ENCODE measurements at places on chromosomes 5 and 9.
A peak's percentile ranks its signal among the peaks of the same experiment; 100 is the strongest.

GRCh38 chr9:14645648-14646047 lies 47.6 kb downstream of the ZDHHC21 start:
- no peak for DNase-seq

DNA sequence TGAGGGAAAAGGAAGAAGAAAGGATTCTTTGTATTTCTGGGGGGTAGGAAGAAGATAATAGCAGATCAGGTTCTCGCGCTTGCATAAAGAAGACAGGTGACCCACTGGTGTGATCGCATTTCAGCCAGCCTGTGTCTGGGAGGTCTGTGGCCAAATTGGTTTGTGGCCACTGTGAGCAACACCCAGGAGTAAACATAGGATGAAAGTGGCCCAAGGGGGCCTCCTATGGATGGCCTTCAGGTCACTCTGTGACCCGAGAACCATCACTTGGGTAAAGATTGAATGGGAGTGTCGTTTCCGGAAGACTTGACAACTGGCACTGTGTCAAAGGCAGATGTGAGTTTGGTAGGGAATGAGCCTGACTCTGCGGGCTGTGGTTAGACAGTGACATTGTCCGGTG lies 34.2 kb downstream of the RAI14 start:
- DNase-seq: no peak

GRCh38 chr9:18260521-18260920 lies 213.4 kb upstream of the ADAMTSL1 start:
- no peak for DNase-seq

- no peak for DNase-seq
These were observed 112.5 kb upstream of the SLIT3 start for GRCh38 chr5:169413416-169413815.

DNA sequence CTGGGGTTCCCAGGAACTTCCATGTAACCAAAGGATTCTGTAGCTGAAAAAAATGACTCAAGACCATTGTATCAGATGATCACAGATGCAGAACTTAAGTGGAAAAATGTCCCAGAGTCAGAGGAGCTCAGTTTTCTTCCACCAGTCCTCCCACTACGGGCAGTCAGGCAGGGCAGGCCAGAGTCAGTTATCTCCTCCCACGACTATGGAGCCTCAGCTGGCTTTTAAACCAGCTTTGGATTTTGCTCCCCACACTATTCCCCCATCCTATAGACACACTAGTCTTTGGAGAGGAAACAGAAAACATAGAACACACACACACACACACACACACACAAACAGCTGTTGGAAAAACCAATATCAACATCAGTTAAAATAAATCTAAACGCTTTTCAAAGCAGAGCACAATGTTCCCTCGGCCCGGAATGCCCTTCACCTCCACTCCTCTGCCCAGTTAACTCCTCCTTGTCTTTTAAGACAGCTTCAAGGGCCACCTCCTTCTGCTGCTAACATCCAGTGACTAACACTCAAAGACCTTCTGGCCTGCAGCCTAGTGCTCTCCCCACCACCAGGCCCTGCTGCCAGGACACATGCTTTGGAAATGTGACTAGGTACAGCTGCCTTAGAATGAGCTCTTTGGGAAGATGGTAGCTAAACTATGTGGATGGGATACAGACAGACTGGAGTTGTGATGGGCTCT lies 56.8 kb downstream of the NIPAL4 start:
- no peak for DNase-seq

DNA sequence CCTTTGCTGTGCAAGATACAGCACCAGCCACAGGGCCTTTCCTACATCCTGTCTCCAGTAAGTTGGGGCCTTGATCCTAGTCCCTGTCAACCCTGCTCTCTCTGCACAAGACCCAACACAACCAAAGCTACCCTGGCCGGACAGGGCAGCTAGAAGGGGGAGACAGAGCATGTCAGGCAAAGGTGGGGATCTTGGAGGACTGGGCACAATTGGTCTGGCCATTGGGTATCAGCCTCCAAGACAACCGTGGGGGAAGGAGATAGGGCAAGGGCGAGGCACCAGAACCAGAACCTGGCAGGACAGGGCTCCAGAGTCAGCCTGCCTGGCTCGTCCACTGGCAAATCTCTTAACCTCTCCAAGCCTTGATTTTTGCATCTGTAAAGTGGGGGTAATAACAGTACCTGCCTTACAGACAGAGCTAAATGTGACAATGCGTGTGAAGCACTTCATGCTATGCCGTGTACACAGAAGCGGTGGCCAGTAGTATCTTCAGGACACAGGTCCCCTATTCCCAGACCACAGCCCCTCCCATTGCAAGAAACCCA lies 51.6 kb upstream of the CDKN2AIPNL start:
- no peak for DNase-seq

DNA sequence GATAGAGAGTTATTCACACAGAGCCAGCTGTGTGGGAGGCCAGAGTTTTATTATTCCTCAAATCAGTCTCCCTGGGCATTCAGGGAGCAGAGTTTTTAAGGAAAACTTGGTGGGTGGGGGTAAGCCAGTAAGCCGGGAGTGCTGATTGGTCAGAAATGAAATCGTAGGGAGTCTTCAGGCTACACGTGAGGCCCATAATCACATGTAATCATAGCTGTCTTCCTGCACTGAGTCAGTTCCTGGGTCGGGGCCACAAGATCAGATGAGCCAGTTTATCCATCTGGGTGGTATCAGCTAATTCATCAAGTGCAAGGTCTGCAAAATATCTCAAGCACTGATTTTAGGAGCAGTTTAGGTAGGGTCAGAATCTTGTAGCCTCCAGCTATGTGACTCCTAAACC lies 10.8 kb upstream of the TTC39B start:
- DNase-seq: no peak

- DNase-seq: no peak
These were observed 1.3 kb downstream of the DNAI1 start for GRCh38 chr9:34459941-34460340.

- peak; percentile 37 for DNase-seq
These were observed 19.8 kb downstream of the IL12B start for GRCh38 chr5:159310511-159310910.

- no peak for DNase-seq
These were observed 557.7 kb upstream of the MEF2C start for GRCh38 chr5:89440670-89441069.

DNA sequence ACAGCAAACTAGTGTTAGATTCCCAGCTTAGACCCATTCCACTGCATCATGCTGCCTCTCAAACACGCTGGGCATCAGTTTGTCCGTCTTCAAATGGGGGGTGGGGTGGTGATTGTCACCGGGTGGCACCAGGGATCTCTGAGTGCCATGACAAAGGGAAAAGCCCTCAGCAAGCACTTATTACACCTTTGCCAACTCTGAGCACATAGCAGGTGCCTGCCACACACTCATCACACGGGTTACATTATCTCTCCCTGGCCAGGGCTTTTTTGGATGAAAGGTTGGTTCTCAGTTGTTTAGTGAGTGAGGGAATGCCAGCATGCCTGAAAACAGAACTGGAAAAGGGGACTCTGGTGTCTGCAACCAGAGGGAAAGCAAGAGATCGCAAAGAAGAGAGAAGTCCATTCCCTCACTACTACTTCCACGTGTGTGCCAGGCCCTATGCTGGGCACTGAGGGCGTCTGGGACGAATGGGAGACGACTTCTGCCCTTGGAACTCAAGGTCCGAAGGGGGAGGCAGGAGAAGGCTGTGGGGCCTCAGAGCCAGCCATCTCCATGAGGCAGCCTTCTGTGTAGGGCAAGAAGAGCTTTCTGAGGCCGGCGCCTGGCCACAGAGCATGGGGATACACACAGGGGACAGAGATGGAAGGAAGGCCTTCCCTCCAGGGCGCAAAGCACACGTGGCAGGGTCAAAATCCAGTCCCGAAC lies 48.9 kb downstream of the PAX5 start:
- DNase-seq: no peak

DNA sequence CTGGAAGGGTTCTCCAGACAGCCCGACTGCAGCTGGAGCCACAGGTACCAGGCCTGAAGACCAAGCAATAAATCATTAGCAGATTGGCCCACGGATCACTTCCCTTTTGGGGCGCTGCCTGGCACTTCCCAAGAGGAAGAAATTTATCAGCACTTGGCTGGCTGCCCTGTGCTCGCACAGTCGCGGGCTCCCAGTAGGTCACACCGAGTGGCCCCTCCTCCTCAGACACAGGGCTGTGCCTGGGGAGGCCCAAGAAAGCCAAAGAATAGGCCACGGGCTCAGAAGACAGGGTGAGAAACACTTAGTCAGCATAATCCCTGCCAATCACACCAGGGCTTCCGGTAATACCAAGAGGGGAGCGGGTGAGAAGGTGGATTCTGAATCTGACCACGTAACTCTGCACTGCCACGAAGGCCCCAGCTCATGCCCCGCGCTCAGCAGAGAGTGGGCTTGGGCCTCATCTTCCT lies 115.7 kb upstream of the MSX2 start:
- DNase-seq: no peak

- no peak for DNase-seq
These were observed 143.0 kb upstream of the ZNF608 start for GRCh38 chr5:124889486-124889825.

DNA sequence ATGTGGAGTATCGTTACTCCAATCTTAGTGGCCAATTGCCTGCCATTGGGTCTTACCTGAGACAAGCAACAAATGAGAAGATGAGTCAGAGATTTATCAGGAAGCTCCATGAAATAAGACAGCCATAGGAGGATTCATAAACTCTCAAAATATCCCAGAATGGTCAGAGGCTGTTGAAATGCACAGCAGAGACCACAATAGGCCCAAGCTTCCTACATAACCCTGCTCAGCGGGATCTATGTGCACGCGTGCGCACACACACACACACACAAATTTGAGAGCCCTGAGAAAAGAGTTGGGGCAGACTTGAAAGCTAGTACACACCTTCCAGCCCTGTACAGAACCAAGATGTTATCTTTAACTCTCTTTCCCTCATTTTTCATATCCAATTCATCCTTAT lies 9.8 kb downstream of the UIMC1 start:
- DNase-seq: no peak

DNA sequence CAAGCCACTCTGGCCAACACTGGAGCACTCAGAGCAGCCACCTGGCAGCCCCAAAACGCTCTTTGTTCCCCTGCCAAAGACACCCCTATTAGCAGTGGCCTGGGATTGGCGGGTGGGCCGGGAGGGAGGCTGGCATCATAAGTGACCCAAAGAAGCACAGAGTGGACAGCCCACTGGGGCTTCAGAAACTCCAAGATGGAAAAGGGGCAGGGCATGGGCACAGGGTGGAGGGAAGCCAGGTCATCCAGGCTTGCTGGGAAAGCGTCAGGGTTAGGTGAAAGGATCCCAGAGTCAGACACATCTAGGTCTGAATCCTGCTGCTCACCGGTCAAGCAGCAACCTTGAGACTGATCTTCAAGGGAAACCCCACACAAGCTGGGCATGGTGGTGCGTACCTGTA lies 14.8 kb downstream of the EEIG1 start:
- DNase-seq: no peak

- DNase-seq: peak; percentile 53
These were observed 73.0 kb upstream of the SNX2 start for GRCh38 chr5:122701640-122702523.

DNA sequence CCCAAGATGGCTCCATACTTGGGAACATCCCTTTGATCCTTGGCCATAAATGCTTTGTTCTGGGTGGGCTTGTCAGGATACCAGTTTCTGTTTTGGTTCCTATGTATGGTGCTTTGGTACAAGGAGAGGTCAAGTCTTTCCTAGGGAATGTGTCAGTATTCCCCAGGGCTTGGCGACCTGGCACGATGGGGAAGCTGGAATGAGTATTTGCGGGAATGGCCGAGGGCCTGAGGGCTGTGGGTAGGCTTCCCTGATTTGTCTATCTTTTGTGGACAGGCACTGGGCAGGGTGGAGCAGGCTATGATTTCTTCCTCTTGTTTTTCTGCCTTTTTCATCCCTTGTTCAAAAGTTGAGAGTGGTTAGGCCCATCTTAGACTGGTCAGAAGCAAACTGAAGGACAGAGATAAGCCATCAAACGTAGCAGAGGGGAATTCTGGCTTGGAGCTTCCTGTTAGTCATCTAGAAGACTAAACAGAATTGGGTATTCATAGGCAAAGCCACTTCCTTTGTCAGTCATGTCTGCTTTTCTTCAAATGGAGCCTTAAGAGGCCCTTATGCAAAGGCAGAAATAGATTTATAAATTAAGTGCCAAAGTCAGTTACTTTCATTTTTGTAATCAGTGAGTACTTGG lies 13.7 kb downstream of the DOCK2 start:
- DNase-seq: no peak

- no peak for DNase-seq
These were observed 93.6 kb upstream of the TNC start for GRCh38 chr9:115211413-115212124.

- no peak for DNase-seq
These were observed 175.5 kb upstream of the PAPPA start for GRCh38 chr9:115978091-115978490.

- DNase-seq: no peak
These were observed 32.5 kb downstream of the SGCD start for GRCh38 chr5:156359476-156359875.

DNA sequence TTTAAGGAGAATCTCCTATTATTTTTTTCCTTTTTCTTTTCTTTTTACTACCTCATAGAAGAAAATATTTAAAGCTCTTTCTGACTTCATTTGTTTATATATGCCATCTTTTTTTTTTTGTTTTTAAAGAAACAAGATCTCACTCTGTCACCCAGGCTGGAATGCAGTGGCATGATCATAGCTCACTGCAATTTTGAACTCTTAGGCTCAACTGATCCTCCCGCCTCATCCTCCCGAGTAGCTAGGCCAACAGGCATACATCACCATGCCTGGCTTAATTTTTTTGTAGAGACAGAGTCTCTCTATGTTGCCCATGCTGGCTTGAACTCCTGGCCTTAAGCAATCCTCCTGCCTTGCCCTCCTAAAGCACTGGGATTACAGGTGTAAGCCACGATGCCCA lies 59.5 kb downstream of the LNPEP start:
- DNase-seq: no peak

DNA sequence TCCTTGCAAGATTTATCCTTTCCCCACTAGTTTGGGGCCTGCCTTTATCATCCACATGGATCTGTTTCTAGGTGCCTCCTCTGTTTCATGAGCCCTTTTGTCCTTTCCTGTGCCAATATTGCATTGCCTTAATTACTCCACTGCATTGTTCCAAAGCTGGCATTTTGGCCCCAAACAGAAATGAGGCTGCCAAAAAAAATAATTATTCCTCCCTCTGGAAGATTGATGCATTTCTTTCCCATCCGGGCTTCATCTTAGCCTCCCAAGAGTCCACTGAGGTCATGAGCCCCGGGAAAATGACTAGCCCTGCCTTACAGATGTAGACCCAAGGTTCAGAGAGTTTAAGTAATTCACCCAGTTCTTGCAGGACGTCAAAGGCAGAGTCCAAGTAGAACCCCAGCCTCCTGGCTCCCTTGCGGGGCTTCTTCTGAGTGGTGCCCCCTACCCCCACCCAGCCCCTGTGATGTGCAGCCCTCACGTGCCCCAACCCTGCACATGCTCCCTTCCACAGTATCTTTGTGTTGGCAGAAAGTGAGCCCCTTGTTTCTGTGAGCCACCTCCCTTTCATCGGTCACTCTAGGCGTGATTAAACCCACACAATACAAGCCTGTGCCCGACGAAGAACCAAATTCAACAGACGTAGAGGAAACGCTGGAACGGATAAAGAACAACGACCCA lies 62.1 kb downstream of the TMOD1 start:
- no peak for DNase-seq

Measured in activated B cell treated with CpG ODN at 0.5 μM for 24 hours (primary cell).